ENCODE measurements at places on chromosomes 2 and 18. TPM values are rescaled to one million over a fixed set of nuclear protein-coding genes. Genes with fewer than 3 reads are reported as not detected.

Gene CYS1
- 0.50 TPM for total RNA-seq

Gene GPBAR1
- total RNA-seq = 0.97 TPM

- no peak for DNase-seq
Observed at GRCh38 chr2:75002007-75002406, 43.6 kb downstream of the POLE4 start.

- no peak for DNase-seq
Observed at GRCh38 chr2:163800951-163801381, 65.2 kb upstream of the FIGN start.

Gene IL36A
- 0.29 TPM for total RNA-seq

DNA sequence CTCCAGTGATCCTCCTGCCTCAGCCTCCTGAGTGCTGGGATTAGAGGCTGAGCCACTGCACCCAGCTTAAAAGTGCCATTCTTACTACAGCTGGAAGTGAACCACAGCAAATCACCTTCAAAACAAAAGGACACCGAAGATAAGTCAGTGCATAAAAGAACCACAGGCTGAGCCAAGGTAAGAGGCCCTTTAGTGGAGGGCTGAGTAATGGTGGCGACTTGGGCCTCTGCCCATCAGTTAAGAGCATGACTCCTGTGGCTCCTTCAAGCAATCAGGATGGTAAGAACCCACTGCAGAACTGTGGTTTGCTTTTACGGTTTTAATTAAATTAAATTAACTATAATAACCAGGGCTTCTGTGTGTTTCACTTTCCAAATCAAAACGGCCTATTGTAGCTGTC is 75.1 kb downstream of the CTAGE1 start:
- no peak for DNase-seq

- no peak for DNase-seq
Observed at GRCh38 chr2:145802133-145802532, 1282.2 kb upstream of the ZEB2 start.

Measured in activated CD8-positive, alpha-beta T cell treated with anti-CD3 and anti-CD28 coated beads, Interleukin-2, amount 10 ng/mL, durations not matched to agents 7 days and 5 days (primary cell).